ENCODE measurements at places on chromosomes 2 and 18.

- DNase-seq: no peak
Measured at GRCh38 chr2:232887171-232887850, 17.2 kb downstream of the SNORC start.

DNA sequence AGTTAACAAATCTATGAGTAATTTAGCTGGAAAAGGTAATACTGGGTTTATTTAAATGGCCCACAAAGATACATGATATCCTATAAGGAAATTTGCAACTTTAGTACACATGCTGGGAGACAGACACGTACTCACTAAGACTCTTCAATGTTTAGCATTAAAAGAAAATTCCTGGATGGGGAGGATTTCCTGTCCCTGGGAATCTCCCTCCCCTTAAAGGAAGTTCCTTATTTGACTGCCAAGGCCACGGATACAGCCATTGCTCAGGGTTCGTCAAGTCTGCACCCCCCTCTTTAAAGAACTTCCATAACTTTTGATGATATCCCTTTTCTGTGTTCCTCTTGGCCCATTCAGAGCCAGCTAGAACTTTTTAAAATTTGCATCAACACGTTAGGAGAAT lies 267.6 kb downstream of the CD226 start:
- DNase-seq: no peak

GRCh38 chr2:216189410-216189809 lies 80.3 kb downstream of the XRCC5 start:
- DNase-seq: no peak

- no peak for DNase-seq
Measured at GRCh38 chr2:109260116-109260855, 131.3 kb downstream of the SH3RF3 start.

DNA sequence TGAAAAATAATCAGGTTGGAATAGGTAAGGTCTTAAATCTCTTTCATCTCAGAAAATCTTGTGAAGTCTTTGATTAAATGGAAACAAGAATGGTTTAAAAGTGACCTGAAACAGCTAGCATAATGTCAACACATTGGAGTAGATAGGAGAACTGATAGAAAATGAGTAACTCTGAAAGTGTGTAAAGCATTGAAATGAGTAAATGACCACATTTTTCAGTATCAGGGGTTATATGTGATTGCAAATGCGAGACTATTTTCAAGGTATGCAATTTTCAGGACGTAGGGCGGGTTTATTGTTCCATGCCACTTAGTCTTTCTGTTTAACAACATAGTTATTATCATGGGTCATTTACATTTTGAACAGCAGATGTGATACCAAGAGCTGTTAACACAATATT lies 1383.2 kb downstream of the LRP1B start:
- no peak for DNase-seq

Data from uterus (tissue), 4 donors.